ENCODE measurements at places on chromosomes 12 and 14.

GRCh38 chr14:77113644-77114043, 15.6 kb downstream of the CIPC start:
- no peak for DNase-seq

DNA sequence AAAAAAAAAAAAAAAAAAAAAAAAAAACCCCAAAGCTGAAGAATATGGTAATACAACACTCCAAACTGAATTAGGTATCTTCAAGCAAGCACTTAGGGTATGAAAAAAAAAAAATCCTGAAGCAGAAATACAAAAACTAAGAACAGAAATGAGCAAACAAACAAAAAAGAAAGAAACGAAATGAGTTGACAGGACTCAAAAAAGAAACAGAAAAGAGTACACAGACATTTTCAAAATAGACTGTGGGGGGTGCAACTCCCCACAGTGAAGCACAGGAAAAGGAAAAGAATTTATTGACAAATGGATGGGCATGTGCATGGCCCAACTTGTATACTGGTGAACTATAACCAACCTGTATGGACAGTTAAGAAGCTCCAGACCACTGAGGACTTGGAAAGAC, 24.6 kb downstream of the RPS6KA5 start:
- no peak for DNase-seq

DNA sequence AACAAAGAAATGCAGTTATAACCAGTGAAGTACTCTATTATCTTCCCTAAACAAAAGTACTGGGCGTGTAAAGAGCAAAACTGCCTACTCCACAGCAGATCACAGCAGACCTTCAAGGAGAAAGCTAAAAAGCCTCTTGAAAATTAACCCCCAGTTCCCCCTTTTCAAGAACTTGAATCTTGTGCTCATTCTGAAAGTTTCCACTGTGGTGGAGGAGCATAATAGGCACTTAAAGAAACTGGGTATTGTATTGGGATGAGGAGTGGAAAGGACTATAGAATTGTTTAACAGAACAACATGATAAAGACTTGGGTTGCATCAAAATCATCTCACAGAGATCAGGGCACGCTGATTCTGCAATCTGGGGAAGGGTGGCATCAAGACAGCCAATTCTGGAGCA, 51.1 kb downstream of the SLC25A47 start:
- no peak for DNase-seq

- no peak for DNase-seq
These were observed 41.9 kb downstream of the TTC6 start for GRCh38 chr14:37637341-37637740.

DNA sequence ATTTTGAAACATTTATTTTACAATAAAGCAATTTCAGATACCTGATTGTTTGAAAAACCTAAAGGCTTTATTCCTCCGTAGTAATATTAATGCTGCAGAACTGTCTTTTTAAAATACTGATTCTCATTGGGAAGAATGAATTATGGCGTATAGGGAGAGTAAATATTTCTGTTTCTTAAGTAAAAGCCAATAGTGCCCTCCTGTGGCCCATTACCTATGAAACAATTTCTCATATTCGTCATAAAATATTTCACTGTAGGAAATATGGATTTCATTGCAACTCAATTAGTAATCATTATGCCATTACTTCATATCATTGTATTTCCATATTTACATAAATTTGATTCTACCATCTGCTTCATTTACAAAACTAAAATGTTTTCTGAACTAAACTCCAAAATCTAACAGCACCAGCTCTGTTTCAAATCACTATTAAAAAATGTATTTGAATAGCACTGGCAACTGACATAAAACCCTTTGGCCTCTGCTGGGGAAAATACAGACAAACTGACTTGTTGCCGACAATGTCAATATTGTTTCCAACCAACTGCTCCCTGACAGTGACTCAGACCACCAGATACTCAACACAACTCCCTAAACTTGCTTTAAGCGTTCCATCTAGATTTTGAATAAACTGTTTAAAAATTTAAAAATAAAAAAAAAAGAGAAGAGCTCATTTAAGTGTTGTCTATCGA, 290.3 kb downstream of the NAV3 start:
- no peak for DNase-seq

DNA sequence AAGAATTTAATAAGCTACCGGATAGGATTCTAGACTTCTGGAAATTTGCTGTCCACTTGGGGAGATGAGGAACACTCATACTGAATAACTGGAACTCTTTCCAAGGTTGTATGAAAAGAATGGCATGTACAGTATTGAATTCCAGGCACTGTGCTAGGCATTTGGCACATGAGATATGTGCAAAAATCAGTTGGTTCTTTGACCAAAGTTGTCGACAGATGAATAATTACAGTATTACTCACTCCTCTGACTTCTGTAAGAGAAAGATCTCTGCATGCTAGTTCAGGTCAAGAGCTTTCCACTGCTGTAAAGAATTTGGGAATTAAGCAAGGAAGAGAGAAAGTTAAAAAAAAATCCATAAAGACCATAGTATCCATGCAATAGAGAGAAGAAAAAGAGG, 764.7 kb downstream of the BCL11B start:
- no peak for DNase-seq

DNA sequence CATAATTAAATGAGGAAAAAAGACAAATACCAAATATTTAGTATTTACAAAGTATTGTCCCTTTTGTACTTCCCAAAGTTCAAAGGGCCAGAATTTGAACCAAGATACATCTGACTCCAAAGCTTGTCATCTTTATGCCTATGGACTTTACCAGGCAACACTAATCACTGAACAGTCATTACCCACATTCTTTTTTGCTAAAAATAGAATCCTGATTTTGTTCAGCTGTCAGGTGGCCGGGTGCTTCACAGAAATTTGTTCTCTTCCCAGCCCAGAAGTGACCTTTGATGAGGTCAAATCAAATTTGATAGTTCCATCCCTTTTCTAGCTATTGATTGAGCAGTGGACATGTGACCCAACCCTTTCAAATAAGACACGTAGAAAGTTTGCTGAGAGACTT, 121.6 kb downstream of the LLPH start:
- DNase-seq: no peak

DNA sequence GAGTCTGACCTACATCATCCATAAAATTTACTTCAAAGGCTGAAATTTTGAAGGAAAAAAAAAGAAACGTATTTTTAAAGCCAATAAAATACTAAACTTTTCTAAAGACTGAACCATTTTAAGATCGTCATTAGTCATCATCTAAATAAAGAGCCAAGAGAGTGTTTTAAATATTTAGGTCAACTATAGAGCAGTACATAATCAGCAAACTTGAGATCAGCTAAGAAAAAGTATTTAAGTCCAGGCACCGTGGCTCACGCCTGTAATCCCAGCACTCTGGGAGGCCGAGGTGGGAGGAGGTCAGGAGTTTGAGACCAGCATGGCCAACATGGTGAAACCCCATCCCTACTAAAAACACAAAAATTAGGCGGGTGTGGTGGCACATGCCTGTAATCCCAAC, 35.5 kb downstream of the HECTD1 start:
- no peak for DNase-seq

- DNase-seq: no peak
These were observed 847 bp downstream of the CCDC59 start for GRCh38 chr12:82357340-82357739.

DNA sequence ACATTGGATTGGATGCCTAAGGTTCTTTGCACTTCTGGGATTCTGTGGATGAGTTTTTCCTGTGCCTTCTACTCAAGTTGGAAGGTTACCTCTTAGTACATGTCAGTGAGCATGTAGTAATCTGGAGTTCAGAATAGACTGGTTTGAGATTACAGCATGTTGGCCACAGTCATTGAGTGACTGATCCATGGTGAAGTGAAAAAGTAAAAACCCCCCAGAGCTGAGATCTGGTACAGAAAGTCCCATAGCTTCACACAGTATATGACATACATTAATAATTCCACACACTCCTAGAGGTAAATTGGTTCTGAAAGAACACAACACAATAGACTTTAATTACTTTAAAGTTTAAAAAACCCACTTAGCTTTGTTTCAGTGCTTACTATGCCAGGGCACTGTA, 11.9 kb upstream of the CCND2 start:
- DNase-seq: no peak

- no peak for DNase-seq
These were observed 519.7 kb upstream of the TBX3 start for GRCh38 chr12:115203701-115204100.

GRCh38 chr12:77833329-77833728, 2.6 kb downstream of the NAV3 start:
- no peak for DNase-seq

GRCh38 chr14:34981743-34982420, 910 bp upstream of the SRP54 start:
- no peak for DNase-seq

DNA sequence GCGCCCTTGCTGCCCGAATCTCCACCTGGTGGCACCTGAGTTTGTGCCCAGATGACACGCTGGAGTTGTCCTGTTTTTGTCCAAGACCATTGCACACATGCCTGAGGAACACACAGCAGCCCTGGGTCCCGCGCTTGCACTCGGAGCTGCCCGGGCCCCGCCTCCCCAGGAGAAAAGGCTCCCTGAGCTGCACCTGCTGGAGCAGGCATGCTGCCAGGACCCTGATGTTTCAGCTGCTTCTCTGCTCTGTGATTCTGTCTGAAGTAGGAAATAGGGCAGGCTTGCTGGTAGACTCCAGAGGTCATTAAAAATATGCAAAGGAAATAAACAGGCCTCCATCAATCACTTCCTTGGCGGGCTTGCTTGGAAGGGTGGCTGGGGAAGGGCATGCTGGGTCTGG, 271.6 kb downstream of the CACNA1C start:
- no peak for DNase-seq

DNA sequence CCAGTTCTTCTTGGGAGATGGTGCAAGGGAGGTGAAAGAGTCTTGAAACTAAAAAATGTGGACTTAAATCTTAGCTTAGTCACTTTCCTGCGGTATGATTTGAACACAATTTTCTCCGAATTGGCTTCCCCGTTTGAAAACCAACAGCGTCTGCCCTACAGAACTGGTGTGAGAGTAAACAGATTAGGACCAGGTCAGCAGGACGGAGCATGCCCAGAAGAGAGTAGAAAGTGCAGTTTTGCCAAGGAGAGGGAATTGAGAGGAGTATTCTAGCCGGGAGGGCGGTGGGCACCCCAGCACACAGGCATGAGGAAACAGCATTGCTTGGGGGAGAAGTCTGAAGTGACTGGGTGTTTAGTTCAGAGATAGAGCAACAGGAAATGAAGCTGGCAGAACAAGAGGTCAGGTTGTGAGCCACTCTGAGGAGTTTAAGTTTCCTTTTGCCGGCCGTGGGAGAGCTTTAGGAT, 927.1 kb downstream of the VRK1 start:
- no peak for DNase-seq

DNA sequence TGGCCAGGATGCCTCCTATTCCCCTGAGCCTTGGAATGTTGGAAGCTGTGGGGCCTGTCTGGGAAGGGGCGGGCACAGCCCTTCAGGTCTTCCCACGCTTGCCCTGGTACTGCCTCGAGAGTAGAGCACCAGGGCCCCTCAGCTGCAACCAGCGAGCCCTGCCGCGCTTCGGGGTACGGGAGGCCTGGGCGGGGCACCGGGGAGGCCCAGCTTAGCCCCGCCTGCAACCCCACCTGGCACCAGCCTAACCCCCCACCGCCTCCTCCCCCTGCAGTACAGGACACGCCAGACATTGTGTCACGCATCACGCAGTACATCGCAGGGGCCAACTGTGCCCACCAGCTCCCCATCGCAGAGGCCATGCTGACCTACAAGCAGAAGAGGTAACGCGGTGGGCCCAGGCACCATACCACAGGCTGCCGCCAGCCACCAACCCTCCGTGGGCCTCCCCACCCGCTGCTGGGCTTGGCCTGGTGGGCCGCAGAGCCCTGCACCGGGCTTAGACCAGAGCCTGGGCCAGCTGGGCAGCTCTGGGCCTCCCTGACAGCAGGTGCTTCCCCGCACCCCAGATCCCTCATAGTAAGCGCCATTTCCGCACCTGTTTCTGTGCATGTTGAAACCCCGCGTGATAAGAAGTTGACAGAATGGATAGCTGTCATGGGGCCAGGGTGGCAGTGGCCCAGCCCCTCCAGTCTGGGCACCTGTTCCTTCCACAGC, 13.6 kb upstream of the TEX22 start:
- DNase-seq: no peak

GRCh38 chr12:89239534-89239933, 112.8 kb downstream of the DUSP6 start:
- no peak for DNase-seq

DNA sequence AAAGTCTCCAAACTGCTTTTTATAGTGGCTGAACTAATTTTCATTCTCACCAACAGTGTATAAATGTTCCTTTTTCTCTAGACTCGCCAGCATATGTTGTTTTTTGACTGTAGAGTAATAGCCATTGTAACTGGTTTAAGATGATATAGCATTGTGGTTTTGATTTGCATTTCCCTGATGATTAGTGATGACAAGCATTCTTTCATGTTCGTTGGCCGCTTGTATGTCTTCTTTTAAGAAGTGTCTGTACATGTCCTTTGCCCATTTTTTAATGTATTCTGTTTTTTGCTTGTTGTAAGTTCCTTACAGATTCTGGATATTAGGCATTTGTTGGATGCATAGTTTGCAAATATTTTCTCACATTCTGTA, 404.9 kb downstream of the FLRT2 start:
- no peak for DNase-seq

DNA sequence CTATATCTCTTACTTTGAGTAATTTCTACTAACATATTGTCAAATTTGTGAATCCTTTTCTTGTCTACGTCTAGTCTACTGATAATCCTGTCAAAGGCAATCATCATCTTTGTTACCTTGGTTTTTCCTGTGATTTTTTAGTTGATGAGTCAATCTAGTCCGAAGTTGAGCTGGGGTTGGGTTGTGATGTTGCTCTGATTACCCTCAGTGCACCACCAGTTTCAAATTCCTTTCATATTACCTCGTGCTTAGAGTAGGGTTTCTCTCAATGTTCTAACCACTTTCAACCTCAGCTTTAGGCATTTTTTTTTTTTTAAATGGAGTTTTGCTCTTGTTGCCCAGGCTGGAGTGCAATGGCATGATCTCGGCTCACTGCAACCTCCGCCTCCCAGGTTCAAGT, 186.8 kb downstream of the BTG1 start:
- no peak for DNase-seq
